Esophagus squamous epithelium (tissue), 5 donors: ENCODE measurements at places on chromosomes 13 and 19.

- DNase-seq = no peak
Measured at GRCh38 chr13:34734932-34735331, 207.1 kb upstream of the NBEA start.

DNA sequence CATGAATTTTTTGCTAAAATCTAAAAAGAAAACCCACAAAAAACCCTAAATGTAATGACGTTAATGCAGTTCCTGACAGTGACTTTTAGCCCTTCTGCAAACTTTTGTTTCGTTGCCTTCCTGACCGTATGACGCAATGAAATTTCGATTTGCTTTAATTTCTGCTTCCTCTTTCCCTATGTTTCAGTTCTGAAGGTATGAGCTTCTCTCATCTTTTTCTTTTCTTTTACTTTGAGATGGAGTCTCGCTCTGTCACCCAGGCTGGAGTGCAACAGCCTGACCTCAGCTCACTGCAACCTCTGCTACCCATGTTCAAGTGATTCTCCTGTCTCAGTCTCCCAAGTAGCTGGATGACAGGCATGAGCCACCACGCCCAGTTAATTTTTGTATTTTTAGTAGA, 6.1 kb upstream of the LILRA5 start:
- no peak for DNase-seq

- no peak for DNase-seq
Measured at GRCh38 chr19:38289955-38290354, 14.1 kb upstream of the C19orf33 start.

- no peak for DNase-seq
Measured at GRCh38 chr13:109790086-109790485, 3.7 kb upstream of the IRS2 start.

DNA sequence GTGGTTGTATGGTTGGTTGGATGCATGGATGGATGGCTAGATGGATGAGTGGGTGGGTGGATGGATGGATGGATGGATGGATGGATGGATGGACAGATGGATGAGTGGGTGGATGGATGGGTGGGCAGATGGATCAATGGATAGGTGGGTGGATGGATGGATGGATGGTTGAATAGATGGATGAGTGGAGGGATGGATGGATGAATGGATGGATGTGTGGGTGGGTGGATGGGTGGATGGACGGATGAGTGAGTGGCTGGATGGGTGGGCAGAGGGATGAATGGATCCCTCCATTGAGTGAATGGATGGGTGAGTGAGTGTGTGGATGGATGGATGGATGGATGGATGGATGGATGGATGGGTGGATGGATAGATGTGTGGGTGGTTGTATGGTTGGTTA, 9.0 kb upstream of the NMRK2 start:
- no peak for DNase-seq

- DNase-seq = no peak
Measured at GRCh38 chr19:35241417-35241816, 7.4 kb upstream of the LSR start.

- DNase-seq = no peak
Measured at GRCh38 chr13:25468325-25469168, 96.8 kb downstream of the ATP8A2 start.

DNA sequence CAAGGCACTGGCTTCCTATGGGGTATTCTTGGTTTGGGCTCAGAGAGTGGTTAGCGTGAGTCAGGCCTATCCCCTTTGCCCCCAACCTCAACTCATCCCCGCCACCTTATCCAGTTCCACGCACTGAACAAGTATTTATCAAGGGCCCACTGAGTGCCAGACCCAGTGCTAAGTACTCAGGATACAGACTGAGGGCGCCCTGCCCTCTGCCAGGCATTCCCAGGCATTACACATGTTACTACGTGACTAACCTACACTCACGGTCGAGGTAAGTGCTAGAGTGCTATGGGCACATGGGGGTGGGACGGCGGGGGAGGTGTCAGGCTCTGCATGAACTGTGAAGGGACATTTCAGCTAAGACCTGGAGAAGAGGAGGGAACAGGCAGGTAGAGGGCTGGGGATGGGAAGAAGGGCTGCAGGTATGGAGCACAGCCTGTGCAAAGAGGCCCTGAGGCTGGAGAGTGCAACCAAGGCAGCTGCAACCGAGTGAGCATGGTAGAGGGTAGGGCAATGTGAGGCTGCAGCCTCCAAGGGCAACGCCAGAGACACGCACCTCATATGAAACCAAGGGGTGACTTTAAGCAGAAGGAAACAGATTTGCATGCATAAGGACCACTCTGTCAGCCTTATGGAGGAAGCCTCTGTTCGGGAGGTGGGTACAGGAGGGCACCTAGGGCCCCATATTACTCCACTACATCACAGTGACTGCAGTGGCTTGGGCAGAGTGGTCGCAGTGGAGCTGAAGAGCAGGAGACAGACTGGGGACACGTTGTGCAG, 22.5 kb downstream of the DHRS12 start:
- DNase-seq = no peak

DNA sequence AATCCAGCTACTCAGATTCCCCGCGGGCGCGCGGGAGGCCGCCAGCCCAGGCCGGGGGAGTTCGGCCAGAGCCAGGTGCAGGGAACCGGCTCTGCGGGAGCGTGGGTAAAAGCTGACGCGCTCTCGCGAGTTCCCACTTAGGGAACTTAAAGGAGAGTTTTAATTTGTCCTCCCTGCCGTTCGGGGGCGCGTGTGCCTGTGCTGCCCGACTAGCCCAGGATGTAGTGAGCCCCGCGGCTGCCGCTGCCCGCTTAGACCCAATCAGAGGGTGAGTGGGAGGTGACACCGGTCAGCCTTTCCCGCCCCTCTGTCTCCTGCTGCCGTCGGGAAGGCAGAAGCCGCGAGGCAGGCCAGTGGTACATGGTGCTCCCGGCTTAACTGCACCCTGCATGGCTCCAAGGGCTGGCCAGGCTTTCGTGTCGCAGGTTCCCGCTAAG, 36.0 kb upstream of the NEK3 start:
- DNase-seq = peak; percentile 44

- no peak for DNase-seq
Measured at GRCh38 chr13:86087244-86087643, 288.0 kb upstream of the SLITRK6 start.

- DNase-seq = no peak
Measured at GRCh38 chr13:24540236-24541126, 27.9 kb upstream of the PARP4 start.

- DNase-seq = no peak
Measured at GRCh38 chr19:7318176-7318575, 24.0 kb upstream of the INSR start.

DNA sequence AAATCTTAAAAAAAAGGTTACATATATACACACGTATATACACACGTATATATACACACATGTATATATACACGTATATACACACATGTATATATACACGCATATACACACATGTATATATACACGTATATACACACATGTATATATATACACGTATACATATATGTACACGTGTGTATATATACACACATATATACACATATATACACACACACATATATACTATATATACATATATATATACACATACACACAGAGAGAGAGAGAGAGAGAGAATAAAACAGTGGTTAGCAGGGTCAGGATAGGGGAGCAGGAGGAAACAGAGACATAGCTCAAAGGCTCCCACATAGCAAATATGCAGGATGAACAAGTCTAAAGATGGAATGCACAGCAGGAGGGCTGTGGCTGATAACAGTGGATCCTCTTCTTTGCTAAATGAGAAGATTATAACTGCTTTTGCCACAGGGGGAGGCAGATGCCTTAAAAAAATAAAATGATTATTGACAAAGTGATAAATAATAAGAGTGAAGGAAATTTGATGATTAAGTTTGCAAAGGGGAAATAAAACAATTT, 714.5 kb downstream of the UQCRFS1 start:
- DNase-seq = no peak
